ENCODE measurements at places on chromosomes 4 and X.

DNA sequence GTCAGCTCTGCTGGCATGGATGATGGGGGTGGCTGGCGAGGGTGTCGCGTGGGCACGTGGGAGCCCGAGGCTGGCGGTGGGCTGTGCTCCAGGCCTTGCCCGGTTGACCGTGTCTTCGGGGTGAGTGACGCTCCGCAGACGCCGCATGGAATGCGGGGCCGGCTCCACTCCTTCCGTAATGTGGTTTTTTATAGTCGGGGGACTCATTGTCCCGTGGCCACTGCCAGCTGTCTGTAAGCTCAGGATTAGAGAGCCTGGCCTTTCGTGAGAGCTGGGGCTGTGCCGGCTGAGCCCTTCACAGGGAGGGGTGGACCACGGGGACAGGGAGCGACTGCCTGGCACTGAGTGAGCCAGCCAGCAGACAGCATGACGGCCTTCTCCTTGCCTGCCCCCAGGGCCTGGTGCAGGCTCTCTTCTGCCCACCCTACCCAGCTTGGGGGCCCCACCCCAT, 20.4 kb downstream of the DOK7 start:
- no peak for ATAC-seq

DNA sequence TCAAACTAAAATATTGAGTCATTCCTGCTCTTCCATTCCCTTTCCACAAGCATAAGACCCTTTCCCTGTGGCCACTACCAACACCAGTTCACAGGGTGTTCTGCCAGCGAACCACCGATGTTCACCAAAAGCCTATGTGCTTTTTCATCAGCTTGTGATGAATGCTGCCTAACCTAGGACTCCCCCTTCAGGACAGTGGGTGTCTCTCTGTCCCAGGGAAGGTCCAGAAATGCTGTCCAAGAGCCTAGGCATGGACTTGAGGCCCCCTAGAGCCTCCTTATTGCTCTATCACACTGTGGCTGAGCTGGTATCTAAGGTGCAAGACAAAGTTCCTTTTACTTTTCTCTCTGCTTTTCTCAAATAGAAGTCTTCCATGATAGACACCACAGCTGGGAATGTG, 1015.6 kb downstream of the PCDH19 start:
- no peak for ATAC-seq

GRCh38 chr4:74123065-74123728, 24.2 kb upstream of the CXCL2 start:
- no peak for ATAC-seq

DNA sequence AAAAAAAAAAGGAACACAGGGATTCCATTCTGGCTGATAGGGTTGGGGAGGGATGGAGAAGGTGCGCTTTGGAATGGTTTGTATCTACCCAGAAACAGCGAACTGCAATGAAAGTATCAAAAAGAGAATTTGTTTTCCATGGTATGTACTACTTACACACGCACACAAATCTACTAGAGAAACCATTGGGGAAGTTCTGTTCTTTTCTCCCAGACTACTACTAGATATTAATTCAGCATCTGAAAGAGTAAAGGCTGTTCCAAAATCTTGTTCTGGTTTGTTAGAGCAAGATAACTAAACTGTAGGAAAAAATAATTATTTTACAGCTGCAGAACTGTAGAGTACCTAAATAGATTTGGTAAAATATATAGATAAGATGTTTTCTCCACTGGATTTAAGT, 118.4 kb downstream of the CBR4 start:
- ATAC-seq, result no peak

GRCh38 chrX:100687128-100687527, 43.1 kb downstream of the SRPX2 start:
- ATAC-seq, result no peak
